NB4 (cell line): ENCODE measurements at places on chromosomes 1 and 21.

DNA sequence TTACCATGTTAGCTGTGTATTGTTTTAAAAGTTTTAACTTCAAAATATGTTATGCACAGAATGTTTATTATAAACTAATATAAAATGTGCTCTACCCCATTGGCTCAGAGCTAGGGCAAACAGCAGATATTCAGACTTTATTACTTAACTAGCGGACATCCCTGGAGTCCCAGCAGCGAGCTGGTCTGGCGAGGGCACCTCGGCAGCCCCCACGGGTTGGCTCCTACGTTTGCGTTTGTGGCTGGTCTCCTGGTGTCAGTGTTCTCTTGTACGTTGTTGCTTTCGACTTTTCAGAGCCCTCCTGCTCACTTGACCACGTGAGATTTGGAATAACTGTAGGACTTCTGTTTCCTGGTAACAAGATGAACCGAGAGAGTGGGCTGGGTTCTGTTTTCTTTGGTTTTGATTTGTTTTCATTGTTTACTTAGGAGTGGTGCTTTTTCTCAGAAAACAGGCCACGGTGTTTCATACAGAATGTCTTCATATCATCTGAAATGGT, 44.5 kb downstream of the CBS start:
- DNase-seq = no peak

- no peak for DNase-seq
These were observed 4.7 kb upstream of the CCDC24 start for GRCh38 chr1:43986712-43987111.

DNA sequence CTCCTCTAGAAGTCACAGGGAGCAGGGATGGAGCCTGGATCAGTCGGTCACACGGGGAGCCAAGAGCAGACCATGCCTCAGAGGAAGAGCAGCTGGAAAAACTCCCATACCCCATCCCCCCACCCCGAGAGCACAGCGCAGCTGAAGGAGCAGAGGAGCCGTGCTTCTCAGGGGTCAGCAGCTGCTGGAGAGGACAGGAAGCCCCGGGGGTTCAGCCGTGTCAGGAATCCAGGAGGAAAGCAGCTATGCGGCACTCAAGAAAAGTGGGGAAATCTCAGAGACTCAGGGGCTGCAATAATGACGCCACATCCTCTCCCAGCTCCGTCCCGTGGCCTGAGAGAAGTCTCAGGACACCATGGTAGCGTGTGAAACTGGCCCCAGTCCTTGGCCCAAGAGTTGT, 102.3 kb downstream of the NPHP4 start:
- no peak for DNase-seq

DNA sequence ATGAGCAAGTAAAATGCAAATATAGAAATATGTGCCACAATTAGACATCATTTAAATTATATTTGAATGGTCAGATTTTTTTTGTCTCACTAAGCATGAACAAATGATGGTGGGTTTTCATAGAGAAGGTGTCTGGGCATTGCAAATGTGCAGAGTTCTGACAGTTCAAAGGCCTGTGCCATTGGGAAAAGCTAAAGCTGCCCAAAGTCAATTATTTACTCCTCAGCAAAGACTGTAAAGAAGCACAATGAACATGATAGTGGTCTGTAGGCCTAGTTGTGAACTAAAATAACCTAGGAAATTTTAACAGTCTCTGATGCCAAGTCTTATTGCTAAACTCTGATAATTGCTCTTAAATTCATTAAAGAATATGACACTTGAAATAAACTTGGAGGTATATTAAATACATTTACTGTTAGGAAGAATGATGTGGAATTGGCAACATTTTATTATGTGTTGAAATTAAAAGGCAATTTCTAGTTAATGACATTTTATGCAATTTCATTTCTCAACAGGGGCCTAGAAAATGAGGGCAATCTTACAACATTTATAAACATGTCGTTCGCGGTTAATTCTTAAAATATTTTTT, 874.3 kb upstream of the ADAMTS5 start:
- DNase-seq = no peak

DNA sequence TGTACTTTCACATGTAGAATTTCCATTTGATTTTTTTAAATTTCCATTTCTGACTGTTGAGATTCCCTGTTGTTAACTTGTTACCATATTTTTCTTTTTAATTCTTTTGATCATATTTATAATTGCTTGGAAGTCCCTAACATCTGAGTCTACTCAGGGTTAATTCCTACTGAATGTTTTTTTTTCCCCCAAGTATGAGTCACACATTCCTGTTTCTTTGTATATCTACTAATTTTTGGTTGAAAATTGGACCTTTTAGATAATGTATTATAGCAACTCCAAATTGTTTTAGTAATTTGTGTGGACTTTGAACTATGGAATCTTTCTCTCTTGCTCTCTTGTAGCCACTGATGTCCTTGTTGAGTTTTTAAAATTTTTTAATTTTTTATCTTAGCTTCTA, 54.6 kb downstream of the STXBP3 start:
- no peak for DNase-seq

DNA sequence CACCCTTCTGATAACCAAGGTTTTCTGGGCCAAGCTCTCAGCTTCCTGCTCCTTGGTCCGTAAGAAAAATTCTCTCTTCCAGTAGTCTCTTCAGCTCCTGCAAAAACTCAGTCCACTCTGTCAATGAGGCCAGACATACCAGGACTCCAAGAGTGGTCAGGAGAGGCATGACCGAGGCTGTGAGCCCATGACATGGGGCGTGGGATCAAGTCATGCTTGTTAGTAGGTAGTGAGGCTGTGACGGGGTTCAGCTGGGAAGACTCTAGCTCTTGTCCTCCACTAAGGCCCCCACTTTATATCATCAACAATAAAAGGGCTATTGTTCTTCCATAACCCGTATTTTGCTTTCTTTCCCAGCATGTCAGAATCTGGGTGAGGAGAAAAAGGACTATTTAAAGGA, 10.1 kb upstream of the HCRTR1 start:
- no peak for DNase-seq

DNA sequence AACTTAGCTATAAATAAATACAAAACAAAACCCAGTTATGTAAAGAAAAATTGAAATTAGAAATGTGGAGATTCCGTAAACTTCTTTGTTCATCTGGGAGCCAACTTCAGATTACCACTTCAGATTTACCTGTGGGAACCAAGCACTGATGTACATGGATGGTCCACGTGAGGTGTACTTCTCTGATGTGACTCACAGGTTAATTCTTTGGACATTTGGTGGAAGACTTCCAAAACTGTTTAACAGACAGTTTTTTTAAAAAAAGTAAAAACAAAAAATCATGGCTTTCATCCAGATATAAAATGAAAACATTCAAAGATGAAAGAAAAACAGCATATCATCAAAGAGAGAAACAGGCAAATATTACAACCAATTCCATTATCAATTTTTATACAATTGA, 92.0 kb downstream of the MAST2 start:
- DNase-seq = no peak

DNA sequence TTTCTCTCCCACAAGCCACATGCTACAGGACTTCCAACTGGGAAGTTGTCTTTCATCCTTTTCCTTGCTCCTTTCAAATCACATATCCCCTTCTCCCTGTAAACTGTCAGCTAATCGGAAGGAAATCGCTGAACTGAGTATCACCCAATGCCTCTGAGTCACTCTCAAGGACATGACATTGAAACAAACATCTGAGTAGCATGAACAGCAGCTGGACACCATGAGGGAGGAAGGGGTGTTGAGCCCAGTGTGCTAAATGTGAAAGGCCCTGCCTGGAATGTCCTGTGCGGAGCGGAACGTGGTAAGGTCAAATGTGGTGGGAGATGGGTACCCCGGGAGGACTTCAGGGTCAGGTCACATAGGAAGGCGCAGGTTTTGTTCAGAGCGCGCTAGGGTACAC, at the start of gene OR2AJ1:
OR2AJ1 (plus strand) TSS at position 22 of the 400 bp plus-strand sequence. CDS start 8,880 bp downstream, outside the sequence.
- no peak for DNase-seq

- DNase-seq = no peak
These were observed 188.3 kb upstream of the GREM2 start for GRCh38 chr1:240800291-240800690.

DNA sequence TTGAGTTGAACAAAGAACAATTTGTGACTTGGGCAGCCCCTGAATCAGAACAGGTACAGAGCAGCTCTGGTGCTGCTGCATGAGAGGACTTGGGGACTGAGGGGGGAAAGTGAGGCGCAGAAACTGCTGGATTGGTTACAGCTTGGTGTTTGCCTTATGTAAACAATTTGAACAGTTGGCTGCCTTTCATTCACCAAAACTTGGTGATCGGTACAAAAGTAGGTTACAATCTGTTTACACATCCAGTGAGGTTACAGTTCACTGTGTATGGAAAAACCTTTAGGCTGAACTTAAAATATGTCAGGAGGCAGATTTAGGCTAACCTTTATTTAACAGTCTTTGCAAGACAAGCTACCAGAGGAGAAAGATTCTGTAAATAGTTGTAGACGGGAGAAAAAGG, 28.6 kb upstream of the MTR start:
- DNase-seq = no peak

GRCh38 chr1:206608108-206608698, 4.1 kb downstream of the EIF2D start:
- peak; percentile 62 for DNase-seq

DNA sequence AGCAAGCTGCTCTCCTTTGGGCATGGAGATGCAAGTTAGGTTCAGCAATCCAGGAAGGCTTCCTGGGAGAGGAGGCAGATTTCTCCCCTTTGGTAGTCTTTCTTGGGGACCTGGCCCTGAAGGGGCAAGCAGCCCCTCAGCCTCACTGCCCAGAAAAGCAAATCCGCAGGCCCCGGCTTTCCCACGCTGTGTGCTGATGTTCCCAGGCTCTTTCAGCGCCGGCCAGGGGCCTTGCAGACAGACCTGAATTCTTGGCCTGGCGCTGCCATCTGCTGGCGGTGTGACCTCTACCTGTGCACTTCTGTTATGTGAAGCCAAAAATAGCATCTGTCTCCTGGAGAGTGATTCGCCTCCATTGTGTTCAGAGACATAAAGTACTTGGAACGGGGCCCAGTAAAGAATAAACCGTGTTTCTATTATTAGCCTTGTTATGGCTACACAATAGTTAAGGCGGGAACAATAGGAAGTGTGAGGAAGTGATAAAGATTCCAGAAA, 64.8 kb downstream of the ALPL start:
- peak; percentile 70 for DNase-seq

- DNase-seq = no peak
These were observed 61.6 kb downstream of the NFIA start for GRCh38 chr1:61143821-61144424.
